ENCODE measurements at places on chromosomes 16 and 17.

DNA sequence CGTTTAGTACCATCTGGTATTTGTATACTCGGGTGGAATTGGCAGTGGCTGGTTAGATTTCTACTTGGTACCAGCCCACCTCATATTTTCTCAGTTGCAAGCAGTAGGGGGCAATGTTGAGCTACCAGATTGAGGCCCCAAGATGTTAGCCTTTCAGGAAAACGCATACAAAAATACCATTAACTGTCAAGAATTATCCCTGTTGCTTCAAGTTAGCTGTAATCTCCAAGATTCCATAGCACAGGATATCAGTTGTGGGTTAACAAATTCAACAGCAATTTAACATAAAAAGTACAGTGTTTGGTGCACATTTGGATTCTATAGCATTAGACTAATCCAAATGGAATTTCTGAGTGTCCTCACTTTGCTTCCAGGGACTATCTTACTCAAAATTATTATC, 188.2 kb downstream of the FTO start:
- DNase-seq, result peak; percentile 91

GRCh38 chr17:77404812-77405581, 264.2 kb downstream of the SEC14L1 start:
- peak; percentile 89 for DNase-seq

DNA sequence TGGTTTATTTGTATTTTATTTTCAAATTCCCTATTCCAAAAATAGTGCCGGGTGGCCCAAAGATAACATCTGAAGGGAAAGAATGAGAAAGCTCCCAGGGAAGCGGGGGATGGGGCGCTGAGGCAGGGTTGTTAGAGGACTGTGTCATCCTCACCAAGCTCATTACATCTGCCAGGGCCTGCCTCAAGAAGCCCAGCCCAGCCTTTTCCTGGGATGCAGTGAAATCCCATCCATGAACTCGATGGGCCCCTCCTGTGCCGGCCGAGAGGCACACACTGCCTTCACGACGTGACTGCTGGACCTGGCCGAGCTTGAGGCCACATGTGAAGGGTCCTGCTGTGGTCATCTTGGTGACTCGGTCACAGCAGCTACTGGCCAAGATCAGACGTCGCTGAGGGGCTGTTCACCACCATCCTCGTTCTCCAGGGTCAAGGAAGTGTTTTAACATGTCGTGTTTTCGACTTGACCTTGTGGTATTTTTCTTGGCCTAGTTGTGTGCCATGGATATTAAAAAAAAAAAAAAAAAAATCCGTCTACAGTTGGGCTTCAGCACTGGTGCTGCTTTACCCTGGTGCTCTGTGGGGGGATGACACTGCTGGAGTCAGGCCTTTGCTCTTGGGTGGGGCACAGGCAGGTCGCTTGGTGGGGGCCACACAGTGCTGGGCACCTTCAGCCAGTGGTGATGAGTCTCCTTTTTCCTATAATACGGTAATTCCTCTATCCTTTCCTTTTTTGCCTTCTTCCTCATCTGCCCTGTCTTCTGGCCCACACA, 4.9 kb downstream of the TIMM22 start:
- peak; percentile 84 for DNase-seq

DNA sequence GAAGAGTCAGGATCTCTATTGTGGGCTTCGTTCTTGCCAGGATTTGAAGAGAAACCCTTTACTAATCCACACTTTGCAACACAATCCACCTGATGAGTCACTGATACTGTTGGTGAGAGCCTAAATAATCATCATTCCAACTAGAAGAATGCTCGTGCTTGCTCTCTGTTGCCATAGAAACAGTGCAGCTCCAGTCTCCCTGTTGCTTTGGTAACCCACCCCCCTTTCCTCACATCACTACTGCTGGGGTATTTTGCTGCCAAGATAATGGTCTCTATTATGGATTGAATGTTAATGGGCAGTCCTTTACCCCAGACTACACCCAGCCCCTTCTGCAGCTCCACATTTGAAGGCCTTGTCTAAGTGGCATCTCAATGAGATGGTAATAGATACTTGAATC, 190.4 kb downstream of the ABCC12 start:
- peak; percentile 37 for DNase-seq

DNA sequence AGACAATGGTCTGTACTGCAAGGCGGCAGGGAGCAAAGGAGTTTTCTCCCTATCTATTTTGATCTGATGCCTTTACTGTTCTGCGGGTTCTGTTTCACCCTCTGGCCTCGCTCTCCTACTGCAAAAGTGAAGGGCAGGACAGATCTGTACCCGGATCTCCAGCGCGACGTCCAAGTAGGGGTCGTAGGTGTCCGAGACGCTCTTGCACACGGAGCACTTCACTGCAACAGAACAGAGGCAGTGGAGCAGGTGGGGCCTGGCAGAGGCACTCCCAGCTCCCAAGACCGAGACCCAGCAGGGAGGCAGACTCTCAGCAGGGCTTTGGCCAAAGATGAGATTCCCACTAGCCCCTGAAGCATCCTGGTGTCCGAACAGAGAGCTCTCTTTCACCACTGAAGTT, 19.8 kb downstream of the USP36 start:
- DNase-seq, result no peak

- no peak for DNase-seq
Observed at GRCh38 chr17:29593591-29594518, 923 bp downstream of the ANKRD13B start.

- DNase-seq, result no peak
Observed at GRCh38 chr17:38877130-38877851, 7.4 kb downstream of the LASP1 start.

DNA sequence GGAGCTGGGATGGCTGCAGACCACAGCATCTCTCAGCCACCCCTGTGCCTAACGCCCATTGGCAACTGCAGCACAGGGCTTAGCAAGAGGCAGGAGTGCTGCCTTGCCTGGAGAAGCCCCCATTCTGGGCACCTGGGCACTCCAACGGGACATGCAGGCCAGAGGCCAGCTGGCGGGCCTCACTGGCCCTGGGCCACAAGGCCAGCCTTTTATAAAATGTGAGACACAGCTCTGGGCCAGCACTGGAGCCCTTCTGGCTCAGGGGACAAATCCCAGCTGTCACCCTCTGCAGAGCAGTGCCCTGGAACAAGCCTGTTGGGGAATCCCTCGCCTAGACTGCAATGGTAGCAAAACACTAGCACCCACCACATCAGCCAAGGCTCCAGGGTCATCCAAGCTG, 171.8 kb downstream of the WSCD1 start:
- no peak for DNase-seq

DNA sequence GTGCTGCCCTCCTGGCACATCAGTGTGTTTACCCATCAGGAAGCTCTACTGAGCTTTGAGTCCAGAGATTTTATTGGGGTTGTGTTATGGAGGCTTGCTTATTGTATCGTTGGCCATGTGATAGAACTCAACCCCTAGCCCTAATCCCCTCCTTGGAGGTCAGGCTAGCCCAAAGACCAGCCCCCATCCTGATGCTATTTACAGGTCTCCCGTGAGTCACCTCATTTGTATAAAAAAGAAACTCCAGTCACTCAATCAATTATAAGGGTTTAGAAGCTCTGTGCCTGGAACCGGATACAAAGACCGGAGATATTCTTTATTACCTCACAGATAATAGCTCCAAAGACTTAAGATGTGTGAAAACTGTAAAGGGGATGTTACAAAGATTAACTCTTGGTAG, 405.9 kb downstream of the CNTNAP4 start:
- no peak for DNase-seq

GRCh38 chr17:51149163-51149562, 4.2 kb upstream of the NME1 start:
- no peak for DNase-seq

- DNase-seq, result no peak
Observed at GRCh38 chr16:67202956-67203493, 4.1 kb downstream of the ELMO3 start.

DNA sequence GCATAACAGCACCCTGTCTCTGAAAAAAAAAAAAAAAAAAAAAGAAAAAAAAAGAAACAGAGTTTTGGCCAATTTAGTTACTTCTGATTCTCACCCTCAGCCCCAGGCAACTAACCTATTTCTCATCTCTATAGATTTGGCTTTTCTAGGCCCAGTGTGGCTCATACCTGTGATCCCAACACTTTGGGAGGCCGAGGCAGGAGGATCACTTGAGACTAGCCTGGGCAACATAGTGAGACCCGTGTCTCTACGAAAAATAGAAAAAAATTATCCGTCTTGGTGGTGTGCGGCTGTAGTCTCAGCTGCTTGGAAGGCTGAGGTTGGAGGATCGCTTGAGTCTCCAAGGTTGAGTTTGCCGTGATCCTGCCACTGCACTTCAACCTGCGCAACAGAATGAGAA, 8.7 kb downstream of the RPS6KB1 start:
- DNase-seq, result no peak

GRCh38 chr16:23498863-23499262, 11.4 kb downstream of the GGA2 start:
- no peak for DNase-seq

DNA sequence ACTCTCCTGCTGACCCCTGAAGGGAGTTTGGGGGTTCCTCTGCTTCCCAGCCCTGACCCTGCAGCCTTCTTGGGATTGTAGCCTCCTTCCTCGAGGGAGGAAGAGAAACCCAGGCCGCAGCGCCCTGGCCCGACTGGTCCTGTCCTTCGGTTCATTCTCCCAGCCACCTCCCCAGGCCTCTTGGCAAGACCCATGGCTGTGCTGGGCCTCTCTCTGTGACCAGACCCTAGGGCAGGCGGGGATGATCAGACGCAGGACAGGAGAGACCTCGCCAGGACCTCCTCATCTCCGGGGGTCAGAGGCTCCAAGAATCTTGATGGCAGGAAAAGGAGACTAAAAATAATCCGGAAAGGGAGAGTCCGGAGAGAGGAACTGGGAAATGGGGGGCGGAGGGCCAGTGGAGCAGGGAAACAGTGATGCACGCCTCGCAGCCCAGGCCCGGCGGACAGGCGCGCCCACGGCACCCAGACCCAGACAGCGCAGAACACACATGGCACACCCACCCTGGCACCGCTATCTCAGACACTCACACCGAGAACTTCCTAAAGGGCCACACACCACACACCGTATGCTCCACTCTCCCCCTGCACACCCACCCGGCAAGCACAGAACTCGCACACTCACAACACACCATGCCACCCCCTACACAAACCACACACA, 1.2 kb downstream of the ARHGEF15 start:
- DNase-seq, result no peak

DNA sequence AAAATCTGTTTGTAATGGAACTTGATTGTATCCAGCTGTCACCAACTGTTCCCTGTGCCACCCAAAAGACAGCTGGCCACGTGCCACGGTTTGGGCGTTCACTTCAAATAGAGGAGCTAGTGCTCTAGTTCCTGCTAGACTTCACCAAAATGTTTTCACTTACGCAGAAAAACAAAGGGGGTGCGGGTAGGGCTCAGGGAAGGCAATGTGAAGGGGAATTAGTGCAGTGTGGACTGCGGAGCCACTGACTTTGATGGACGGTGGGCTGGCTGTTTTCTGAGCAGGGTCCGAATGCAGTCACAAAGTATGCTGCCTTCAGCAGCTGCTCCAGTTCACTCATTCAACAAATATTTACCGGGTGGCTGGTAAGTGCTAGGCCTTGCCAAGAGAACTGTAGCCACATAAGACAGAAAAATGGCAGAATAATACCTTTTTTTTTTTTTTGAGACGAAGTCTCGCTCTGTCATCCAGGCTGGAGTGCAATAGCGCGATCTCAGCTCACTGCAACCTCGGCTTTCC, 7.6 kb upstream of the CYTH1 start:
- peak; percentile 87 for DNase-seq

GRCh38 chr17:37148156-37148555, 199.4 kb downstream of the AATF start:
- no peak for DNase-seq

DNA sequence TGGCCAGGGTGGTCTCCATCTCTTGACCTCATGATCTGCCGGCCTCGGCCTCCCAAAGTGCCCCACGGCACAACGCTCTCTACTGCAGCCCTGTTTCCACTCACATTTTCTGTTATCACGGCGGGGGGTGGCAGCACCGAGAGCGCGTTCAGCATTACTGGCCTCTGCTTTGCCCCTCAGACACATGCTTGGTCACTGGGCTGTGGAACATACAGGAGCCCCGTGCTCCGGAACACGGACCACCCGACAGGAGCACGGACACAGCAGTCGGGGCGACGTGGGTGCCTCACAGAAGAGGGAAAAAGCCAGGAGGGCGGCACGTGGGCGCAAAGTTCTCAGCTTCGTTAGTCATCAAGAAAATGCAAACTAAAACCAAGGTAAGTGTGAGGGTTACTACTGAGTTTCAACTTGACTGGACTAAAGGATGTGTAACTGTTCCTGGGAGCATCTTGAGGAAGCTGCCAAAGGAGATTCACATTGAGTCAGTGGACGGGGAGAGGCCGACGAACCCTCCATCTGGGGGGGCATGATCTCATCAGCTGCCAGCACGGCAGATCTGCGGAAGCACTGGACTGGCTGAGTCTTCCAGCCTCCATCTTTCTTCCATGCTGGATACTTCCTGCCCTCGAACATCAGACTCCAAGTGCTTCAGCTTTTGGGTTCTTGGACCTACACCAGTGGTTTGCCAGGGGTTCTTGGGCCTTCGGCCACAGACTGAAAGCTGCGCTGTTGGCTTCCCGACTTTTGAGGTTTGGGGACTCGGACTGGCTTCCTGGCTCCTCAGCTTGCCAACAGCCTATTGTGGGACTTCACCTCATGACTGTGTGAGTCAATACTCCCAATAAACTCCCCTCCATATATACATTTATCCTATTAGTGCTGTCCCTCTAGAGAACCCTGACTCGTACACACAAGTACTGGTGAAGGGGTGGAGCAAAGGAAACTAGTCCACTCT, 106.8 kb downstream of the ZNF778 start:
- peak; percentile 79 for DNase-seq

DNA sequence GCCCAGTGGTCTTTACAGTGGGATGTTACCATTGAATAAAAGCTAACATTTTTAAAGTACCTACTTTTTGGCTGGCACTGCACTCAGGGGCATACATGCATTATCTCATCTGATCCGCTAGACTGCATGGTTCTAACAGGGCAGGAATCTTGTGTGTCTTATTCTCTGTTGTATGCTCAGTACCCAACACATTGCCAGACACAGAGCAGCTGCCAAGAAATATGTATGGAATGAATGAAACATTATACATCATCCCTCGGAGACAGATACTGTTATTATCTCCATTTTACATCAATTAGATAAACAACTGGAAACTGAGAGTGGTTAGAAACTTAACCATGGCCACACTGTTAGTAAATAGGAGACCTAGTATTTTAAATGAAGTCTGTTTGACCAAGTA, 74.1 kb upstream of the CDH11 start:
- peak; percentile 70 for DNase-seq
